ENCODE measurements at places on chromosomes 7 and 10.

DNA sequence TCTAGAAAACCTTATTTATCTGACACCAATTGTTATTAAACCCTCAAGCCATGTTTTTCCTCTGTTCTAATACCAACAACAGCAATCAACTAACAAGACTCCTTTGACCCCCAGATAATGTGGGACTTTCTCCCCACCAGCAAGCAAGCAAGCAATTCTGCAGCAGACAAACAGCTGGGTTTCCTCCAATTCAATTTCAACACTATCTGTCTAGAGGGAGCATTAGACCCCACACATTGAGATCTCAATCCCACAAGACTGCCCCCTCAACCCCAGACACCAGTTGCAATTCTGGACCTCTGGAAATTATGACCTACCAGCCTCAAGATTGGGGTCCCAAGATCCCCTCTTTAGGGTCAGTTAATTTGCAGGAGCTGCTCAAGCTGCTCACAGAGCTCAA is 89.4 kb upstream of the TMEM26 start:
- DNase-seq = no peak

GRCh38 chr7:119572541-119572940 is 700.4 kb upstream of the KCND2 start:
- DNase-seq = no peak

- DNase-seq = no peak
Measured at GRCh38 chr10:85959239-85959638, 407.4 kb downstream of the GRID1 start.

GRCh38 chr10:130557181-130557845 is 421.1 kb downstream of the GLRX3 start:
- no peak for DNase-seq

DNA sequence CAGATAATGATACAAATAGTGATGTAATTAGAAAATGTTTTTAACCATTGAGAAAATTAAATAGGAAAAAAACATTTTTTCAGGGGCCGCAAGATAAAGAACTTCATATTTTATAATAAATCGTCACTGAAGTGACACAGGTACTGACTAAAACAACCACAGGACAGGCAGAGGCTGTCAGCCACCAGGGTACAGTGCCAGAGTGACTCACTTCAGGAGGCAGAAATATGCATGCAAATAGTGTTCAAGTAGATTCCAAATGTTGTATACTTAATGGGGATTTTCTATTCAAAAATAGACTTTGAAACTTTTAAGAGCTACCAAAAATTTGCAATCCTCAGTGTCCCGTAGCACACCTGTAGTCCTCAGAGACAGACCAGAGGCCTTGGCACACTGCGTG is 68.6 kb downstream of the FRMPD2 start:
- DNase-seq = no peak

DNA sequence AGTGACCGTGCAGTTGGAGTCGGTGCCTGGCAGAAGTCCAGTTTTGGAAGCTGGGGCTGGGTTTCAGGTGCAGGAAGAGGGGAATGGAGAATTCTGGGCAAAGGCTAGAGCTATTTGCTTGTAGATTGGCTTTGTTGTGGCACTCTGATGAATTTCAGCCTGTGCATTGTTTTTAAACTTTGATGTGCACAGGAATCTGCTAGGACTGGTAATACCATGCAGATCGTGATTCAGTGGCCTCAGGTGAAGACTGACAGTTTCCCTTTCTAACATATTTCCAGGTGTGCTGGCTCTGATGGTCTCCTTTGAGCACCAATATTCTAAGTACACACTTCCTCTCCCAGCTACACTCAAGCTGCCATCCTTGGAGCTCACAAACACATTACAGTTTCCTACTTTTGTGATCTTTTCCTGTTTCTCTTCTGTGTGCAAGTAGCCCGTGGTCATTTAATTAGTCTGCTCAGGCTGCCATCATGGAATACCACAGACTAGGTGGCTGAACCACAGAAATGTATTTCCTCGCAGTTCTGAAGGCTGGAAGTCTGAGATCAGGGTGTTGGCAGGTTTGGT is 55.6 kb downstream of the NOC3L start:
- DNase-seq = no peak

DNA sequence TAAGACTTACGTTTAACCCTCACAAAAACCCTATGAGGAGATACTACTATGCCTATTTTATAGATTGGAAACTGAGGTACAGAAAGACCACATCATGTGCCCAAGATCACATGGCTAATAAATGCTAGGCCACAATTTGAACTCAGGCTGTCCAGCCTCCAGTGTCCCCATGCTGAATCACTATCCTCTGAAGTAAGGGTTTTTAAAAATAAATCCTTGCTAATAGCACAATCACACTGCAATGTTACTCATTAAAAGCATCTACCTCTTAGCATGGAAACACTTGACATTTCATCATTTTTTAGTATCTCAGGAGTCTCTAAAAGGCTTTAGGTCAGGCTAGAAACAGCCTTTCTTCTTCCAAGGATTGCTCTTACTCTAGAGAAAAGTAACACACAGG is 50.0 kb upstream of the PPP1R3C start:
- no peak for DNase-seq

- no peak for DNase-seq
Measured at GRCh38 chr7:38806912-38807311, 102.1 kb downstream of the VPS41 start.

- peak; percentile 78 for DNase-seq
Measured at GRCh38 chr7:158824028-158824427, 5.3 kb downstream of the ESYT2 start.

DNA sequence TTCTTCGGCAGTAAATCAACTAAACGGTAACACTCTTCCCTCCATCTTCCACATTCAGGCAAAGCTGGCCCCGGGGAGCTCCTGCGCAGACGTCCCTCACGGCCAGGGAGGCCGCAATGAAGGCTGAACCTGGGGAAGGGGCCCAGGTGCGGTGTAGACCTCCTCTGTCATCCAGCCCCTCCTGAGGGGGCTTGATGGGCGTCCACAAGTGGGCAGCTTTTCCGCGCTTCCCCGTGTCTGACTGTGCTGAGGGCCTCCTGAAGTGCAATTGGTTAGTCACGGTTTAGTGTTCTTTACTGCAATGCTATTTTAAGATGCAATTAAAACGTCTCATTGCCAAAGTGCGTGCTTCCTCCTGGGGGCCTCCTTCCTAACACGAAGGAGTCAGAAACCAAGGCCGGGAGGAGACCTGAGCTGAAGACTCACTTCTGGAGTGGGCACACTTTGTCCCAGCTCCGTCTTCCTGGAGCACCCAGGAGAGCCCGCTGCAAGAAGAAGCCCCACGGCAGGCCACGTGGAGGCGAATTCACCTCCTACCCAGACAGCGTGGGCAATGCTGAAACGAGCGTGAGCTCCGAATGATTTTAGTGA is 173.3 kb downstream of the ELFN1 start:
- no peak for DNase-seq

- DNase-seq = no peak
Measured at GRCh38 chr7:140404565-140405065, 757 bp downstream of the RAB19 start.

- no peak for DNase-seq
Measured at GRCh38 chr10:47266602-47267001, 33.4 kb upstream of the GDF10 start.

DNA sequence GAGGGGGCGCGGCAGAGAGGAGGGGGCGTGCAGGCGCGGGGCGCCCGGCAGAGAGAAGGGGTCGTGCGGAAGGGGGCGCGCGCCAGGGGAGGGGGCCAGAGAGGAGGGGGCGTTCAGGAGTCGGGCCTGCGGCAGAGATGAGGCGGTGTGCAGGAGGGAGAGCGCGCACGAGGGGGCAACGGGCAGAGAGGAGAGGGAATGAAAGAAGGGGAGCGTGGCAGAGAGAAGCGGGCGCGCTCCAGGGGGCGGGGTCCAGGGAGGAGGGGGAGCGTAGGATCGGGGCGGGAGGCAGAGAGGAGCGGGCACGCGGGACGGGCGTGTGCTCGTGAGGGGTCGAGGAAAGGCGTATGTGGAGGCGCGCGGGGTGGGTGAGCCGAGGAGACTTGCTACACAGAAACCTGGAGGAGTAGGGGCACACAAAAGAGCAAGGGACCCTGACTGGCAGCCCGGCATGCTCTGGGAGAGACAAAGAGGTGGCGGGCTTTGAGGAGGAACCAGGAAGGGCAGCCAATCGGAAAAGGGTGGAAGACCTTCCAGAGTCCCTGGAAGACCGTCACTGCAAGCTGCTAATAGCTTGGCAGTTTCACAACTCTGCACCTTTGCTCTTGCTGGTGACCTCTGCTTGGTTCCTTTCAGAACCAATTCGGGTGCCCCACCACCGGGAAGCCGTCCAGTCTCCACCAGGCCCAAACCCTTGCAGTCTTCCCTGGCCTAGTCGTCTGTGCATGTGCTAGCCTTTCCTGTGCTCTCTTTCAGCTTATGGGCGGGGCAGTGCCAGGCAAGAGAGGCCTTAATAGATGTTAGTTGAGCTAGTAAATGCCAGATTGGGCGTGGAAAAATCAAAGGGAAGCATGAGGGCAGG is 639 bp downstream of the DYDC2 start:
- no peak for DNase-seq

DNA sequence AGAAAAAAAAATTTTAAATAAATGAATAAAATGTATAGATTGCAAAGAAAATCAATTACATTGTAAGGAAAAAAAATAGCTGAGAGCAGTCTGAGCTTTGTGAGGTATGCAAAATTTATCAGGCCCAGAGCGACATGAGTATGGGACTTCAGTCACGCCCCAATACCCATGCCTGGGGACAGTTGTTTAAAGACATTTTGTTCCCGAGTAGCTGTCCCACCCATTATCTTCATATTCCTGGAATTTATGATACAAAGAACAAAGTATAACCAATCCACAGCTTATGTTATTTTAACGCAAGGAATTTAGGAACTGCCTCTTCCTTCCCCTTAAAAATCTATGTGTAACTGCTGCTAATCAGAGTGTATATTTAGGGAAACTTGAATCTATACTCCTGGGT is 1.6 kb upstream of the PON2 start:
- DNase-seq = no peak

DNA sequence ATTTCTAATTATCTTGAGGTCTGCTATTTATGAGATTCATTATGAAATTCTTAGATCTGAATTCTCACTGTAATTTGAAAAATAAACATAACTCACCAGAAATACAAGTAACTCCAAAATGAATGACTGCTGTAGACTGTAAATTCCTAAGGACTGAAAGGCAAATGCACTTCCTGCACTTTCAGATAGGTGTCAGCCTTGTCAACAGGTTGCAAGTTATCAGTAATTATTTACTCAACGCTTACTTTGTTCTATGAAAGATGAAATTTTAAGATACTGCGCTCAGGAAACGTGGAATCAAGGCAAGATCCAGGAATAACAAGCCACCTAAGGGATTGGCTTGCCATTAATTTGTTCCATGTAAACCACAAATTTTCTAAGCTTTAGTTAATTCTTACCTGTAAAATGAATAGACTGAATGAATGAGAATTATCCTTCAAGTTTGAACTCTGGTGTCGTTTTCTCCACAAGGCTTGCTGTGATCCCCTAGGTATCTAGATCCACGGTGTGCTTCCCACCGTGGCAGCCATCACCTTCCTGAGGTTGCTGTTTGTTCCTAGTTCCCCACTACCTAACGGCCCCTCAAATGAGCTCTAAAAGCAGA is 12.6 kb downstream of the DHX32 start:
- DNase-seq = peak; percentile 8

GRCh38 chr10:122341141-122341810 is 33.2 kb upstream of the PLEKHA1 start:
- no peak for DNase-seq

- no peak for DNase-seq
Measured at GRCh38 chr7:144545330-144545729, 141.8 kb upstream of the NOBOX start.

DNA sequence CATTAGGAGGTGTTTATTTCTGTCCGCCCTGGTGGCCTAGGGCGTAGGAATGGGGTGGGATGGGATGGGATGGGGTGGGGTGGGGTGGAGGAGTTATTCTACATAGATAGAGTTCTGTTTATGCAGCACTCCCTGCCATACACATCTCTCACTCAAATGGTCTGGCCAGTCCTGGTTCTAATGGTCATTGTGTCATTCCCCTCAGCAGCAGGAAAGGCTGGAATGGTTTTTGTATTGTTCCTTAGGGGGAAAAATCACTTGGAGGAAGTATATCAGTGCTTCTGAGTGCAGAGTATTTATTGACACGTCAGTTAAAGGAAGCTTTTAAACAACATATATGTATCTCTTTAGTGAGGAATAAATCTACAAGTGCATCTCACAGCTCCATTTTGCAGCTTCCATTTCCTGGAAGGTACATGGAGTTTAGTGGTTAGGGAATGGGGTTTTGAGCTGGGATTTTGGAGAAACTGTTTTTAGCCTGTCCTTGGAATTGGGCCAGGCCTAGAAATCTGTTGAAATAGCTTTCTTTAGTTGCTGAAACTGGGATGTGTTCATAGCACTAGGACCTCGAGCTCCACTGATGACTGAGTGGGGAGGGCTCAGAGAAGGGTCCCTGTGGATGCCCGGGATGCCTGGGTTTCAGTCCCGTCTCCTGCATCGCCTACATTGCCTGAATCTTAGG is 8.3 kb downstream of the TSPAN14 start:
- DNase-seq = no peak

DNA sequence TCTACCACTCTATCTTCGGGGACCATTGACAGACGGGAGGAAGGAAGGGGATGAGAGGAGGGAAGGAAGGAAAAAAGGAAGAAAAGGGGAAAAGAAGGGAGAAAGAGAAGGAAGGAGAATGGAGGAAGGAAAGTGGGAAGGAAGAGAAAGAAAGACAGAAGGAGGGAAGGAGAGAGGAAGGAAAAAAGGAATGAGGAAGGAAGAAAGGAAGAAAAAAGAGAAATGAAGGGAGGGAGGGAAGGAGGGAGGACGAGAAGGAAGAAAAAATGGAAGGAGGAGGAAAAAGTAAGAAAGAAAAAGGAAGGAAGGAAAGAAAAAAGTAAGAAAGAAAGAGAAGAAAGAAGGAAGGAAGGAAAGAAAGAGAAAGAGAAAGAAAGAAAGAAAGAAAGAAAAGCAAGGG is 128.9 kb downstream of the ADARB2 start:
- DNase-seq = no peak

DNA sequence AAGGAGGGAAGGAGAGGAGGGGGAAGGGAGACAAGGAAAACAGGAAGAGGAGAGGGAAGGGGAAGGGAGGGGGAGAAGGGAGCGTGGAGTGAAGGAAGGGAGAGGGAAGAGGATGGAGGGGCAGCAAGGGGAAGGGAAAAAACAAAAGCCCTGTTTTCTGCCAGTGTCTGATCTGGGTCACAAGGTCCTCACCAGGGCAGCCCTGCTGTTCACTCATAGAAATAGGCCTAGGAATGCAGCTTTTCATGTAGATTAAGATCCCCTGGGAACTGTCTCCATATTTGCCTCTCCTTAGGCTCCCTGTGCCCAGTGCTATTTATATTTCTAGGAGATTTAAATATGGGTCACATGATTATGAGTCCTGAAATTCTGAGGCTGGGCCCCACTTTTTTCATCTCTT is 790.7 kb downstream of the TNS3 start:
- no peak for DNase-seq

- peak; percentile 83 for DNase-seq
Measured at GRCh38 chr10:128047351-128047750, 78.9 kb downstream of the MKI67 start.

DNA sequence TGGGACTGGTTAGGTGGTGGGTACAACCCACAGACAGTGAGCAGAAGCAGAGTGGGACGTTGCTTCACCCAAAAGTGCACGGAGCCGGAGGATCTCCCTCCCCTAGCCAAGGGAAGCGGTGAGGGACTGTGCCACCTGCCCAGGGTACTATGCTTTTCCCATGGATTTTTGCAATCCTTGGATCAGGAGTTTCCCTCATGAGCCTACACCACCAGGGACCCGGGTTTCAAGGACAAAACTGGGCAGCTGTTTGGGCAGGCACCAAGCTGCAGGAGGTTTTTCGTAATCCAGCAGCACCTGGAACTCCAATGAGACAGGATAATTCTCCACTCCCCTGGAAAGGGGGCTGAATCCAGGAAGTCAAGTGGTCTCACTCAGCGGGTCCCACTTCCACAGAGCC is 209.1 kb upstream of the CXCL12 start:
- no peak for DNase-seq

Measured in central memory CD4-positive, alpha-beta T cell (primary cell).